Umbilical cord (tissue), 2 donors: ENCODE measurements at places on chromosomes 3 and 15.

GRCh38 chr3:157159037-157159761 is 748 bp downstream of the CCNL1 start:
- DNase-seq: peak; percentile 71

GRCh38 chr3:120432150-120432860 is 18.5 kb downstream of the FSTL1 start:
- DNase-seq: peak; percentile 69

DNA sequence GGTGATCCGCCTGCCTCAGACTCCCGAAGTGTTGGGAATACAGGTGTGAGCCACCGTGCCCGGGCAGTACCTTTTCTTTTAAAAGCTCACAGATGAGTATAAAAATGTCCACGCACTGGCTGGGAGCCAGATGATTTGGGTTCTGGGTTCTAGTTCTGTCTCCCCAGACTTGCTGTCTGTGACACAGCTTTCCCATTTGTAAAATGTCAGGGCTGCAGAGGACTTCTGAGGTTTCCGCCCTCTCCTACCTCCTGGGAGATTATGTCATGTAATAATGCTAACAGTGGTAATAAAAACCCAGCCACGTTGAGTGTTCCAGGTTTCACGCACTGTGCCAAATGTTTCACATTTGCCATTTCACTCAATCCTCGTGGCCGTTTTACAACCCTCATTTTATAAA is 1.3 kb upstream of the PPP4R2 start:
- no peak for DNase-seq

GRCh38 chr3:28836199-28836598 is 444.7 kb upstream of the RBMS3 start:
- no peak for DNase-seq

DNA sequence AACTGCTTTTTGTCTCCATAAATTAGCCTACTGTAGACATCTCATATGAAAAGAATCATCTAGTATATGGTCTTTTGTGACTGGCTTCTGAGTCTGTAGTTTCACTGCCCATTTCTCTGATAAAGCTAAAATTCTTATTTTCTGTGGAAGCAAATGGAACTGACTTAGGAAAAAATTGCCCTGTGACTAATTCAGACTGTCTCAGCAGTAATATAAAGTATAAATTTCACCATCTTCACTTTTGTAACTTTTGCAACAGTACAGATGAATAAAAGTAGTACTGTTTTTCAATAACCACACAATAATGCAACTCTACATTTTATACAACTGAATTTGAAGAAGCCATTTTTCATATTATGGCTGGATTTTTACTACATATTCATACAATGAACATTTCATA is 104.1 kb downstream of the TBC1D5 start:
- DNase-seq: no peak

DNA sequence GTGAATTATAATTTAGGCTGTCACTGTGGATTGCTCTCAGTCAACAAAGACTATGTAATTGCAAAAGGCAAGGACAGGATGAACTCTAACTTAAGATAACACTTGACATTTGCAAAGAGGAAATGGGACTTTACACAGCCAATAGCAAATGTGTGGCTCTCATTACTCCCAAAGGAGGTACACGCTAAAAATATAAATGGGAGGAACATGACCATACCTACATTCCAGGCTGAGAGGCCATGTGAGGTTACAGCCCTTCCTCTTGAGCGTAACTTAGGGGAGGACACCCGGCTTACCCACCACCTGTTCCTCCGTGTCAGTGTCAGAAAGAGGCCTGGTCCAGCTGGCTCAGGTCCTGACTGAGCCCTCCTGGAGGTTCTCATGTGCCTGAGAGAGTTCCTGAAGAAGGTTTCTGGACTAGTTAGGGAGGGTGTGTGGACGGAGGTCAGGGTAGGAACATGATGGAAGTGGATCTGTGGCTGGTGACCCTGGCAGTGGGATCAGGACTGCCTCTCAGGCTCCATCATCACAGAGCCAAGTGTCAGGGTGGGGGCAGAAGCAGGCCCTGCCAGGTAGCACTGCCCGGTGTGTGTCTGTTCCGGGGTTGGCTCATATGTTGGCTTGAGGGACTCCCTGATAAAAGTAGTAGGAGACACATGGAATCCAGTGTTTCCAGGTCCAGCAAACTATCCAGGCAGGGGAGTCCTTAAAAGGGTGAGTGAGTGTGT is 7.9 kb downstream of the POPDC2 start:
- DNase-seq: no peak

- DNase-seq: no peak
Observed at GRCh38 chr15:41756198-41756597, 18.1 kb upstream of the MAPKBP1 start.

DNA sequence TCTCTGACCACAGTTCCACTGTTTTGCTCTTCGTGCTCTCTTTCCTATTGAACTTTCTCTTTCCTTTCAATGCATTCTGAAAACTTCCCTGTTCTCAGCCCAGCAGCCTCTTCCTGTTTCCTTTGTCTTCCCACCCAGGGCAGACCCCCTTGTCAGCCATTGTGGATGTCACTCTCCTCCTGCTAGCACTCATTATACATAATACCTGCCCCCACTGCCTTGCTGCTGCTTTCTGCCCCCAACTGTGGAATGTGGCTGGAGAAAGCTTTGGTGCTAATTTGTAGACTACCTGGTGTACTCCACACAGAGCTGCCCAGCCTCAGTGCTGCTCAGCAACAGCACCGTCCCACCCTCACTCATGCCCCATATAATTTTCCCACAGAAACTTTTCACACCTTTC is 80.2 kb downstream of the CHCHD6 start:
- DNase-seq: no peak

GRCh38 chr15:77851691-77852090 is 219.0 kb upstream of the LINGO1 start:
- DNase-seq: no peak

DNA sequence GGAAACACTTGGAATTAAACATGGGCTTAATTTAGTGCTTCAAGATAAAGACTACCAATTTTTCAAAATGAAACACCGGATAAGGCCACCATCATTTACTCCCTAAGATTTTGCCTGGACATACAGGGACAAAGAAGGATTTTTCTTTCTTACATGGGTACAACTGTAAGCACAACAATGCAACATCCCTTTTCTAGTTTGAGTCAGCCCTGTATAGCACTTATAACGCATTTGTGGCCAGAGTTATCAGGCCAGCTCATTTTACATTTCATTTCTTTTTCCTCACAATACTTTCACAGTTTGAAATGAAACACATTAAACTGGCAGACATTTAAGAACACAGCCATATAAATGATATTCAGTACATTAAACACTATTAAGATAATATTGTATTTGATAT is 9.8 kb upstream of the SUCNR1 start:
- no peak for DNase-seq
